ENCODE measurements at places on chromosomes 7 and 10. TPM values are rescaled to one million over a fixed set of nuclear protein-coding genes. Genes with fewer than 3 reads are reported as not detected.

GRCh38 chr10:125128397-125129075 lies 31.8 kb downstream of the CTBP2 start:
- no peak for DNase-seq

GHITM gene
- 95.9 TPM for polyA plus RNA-seq

- DNase-seq, result no peak
Observed at GRCh38 chr7:42105554-42106358, 131.3 kb downstream of the GLI3 start.

GRCh38 chr7:82036146-82036886 lies 266.5 kb upstream of the HGF start:
- DNase-seq, result no peak

DNA sequence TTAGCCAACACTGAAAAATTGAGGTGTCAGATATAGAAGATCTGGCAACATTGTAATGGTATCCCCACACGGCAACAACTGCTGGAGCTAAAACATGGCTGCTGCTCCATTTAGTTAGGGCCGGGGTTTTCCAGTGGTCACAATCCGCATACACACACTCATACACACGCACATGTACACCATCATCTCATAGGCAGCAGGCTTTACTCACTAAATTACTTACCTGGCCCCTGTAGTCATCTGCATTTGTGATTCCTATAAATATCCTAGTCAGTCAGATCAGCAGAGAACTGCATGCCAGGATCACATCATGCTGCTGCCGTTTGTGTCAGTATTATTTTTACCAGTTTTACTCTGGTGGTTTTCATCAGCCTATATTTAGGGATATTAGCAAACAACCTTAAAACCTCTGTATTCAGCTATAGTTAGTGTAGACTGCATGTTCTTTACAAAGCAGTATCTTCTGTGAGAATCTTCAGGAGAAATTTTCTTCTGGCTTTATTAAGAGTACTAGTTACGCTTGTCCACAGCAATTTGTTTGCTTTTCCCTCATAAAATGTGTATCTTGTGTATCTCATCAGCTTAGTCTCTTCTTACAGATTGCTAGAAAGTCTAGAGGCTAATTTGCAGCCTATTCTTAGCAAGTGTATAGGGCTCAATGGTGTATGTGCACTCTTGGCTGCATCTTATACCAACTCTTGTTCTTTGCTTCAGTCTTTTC lies 38.3 kb upstream of the PTPN12 start:
- DNase-seq, result no peak

- peak; percentile 53 for DNase-seq
Observed at GRCh38 chr7:140899883-140900282, 24.8 kb downstream of the BRAF start.

PILRA gene
- polyA plus RNA-seq, result 5.3 TPM

GRCh38 chr7:152909683-152910544 lies 150.4 kb downstream of the ACTR3B start:
- no peak for DNase-seq

ASB15 gene
- not detected for polyA plus RNA-seq

PDE6C gene
- 0.06 TPM for polyA plus RNA-seq

GRCh38 chr7:64733550-64734240 lies 60.5 kb upstream of the ZNF138 start:
- no peak for DNase-seq

CLDN3 gene
- polyA plus RNA-seq, result 20.1 TPM

ADGRA1 gene
- 0.23 TPM for polyA plus RNA-seq

GRCh38 chr7:1580422-1581030 lies 10.7 kb upstream of the PSMG3 start:
- DNase-seq, result no peak

- no peak for DNase-seq
Observed at GRCh38 chr10:123611876-123612275, 54.3 kb upstream of the GPR26 start.

C7orf33 gene
- polyA plus RNA-seq, result not detected

DNA sequence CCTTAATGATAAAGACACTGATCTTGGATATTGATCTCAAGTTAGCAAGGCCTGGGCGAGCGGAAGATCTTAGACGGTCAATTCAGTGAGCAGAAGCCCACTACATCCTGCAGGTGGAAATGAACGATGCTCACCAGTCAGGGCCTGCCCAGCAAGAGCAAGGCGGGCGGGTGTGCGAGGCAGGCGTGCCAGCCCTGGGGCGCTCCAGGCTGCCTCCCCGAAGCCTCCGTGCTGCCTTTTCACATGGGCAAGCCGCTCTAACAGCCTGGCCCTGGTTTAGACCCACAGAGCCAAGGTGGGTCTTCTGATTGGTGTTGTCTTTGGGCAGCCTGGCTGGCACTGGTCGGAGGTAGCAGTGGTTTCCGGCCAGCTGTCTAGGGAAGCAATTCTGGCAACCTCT lies 475.1 kb upstream of the FOXK1 start:
- no peak for DNase-seq

- DNase-seq, result no peak
Observed at GRCh38 chr10:29648983-29649268, 14.2 kb upstream of the SVIL start.

DNA sequence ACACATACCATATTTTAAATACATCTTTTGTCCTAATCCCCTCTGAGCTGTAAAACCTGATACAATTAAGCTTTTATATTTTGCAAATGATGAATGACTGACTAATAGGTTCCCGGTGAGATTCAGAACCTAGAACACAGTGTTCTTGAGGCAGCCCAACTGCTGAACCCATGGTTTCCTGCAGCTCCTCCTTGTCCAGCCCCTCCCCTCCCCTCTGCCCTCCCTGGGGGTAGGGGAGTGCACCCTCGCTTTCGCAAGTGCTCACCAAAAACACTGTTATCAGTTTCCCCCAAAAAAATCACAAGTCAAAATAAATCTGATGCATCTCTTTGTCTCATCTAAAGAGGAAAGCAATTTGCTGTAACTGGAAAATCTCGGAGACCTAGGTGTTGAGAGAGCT lies 602.8 kb downstream of the KCNMA1 start:
- no peak for DNase-seq

DNA sequence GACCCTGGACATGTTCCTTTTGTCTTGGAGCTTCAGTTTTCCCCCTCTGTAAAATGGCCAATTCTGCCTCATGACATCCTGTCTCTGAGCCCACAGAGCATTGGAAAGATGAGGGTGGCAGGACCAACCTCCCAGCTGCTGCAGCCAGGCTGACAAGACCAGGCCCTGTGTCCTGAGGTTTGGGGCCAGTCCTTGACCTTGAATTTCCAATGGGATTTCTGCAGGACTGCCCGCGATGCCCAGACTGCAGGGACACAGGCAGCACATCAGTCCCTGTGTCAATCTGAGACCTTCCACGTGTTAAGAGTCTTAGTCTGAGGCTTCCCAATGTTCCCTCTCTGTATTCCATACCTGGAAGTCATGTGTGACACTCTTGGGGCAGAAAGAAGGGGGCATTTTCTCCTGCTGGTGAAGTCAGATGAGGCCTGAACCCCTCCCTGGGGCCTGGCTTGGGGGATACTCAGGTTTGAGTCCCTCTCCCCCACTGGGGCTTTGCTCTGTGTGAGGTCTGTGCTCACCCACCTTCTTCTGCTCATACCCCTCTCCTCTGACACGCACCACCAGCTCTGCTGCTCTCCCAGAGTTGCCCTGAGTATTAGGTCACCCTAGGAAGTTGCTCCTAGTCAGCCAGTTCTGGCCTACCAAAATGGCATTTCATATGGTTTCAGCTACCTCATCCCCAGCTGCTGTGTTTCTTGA lies 79.2 kb downstream of the ADCY1 start:
- DNase-seq, result no peak

ZNF138 gene
- 38.7 TPM for polyA plus RNA-seq

SUN1 gene
- 63.3 TPM for polyA plus RNA-seq

SDK1 gene
- 2.2 TPM for polyA plus RNA-seq

OR2A5 gene
- polyA plus RNA-seq, result not detected

GRCh38 chr7:50690541-50691011 lies 92.1 kb downstream of the GRB10 start:
- no peak for DNase-seq

DNA sequence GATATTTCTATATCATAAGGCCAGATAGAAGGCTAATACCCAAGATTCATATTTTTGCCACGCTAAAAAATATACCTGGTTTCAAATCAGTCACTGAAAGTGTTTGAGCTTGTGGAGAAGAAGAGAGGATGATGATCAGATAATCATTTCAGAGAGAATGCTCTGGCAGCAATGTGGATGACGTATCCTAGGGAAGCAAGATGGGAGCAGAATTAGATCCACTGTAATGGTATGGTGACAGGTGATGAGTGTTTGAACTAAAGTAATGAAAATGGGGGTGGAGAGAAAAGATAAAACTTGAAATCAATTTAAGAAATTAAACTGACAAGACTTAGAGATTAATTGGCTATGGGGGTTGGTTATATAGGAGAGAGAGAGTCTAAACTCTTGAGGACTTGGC lies 42.7 kb upstream of the TMEM196 start:
- no peak for DNase-seq

DNA sequence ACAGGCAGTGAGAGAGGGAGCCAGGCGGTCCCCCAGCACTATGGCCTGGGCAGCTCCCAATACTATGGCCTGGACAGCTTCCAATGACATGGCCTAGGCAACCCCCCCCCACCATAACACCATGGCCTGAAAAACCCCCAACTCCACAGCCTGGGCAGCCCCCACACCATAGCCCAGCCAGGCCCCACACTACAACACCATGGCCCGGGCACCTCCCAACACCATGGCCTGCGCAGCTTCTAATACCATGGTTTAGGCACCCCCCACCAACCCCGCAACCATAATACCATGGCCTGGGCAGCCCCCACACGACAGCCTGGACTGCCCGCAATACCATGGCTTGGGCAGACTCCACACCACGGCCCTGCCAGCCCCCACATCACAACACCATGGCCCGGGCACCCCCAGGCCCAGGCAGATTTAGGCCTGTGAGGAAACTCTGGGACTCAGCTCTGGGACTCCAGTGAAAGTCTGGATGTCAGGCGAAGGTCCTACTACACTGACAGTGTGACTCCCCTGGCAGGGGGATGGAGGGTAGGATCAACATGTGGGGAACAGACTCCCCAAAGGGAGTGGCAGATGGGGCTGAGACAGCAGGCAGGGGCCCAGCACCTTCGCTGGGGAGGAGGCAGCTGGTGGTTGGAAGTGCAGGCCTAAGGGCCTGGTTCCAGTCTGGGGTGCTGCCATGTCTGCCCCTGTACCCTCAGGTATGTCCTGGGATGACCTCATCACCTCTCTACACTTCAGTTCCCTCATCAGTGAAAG lies 8.7 kb downstream of the CPXM2 start:
- DNase-seq, result no peak

DNA sequence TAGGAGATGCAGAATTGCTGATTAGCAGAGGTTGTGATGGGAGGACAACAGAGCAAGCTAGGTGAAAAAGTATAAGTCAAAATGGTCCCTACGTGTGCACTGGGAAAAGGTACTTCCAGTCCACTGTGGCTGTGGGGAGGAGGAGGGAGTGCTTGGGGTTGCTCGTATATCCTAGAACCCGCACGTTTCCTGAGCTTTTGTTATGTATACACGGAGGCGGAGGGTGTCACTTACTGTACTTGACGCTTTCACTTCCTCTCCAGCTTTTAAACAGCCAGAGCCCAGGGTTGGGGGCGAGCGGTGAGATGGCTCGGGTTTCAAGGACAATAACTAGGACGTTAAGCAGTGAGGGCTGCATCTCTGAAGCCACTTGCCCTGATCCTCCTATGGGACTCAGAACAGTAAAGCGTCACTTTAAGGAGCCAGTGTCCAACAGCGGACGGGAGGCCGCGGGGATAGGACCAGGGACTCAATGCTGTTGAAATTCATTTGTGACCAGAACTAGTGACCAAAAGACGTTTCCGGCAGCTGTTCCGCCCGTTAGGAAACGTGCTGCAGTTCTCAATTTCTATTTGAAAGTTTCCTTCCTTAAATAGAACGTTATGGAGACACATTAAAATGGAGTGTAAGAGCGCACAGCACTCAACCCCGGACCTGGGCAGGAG lies 985 bp upstream of the ETV1 start:
- peak; percentile 96 for DNase-seq

- no peak for DNase-seq
Observed at GRCh38 chr10:112091703-112092102, 91.9 kb downstream of the GPAM start.

ARHGAP22 gene
- 5.5 TPM for polyA plus RNA-seq

DNA sequence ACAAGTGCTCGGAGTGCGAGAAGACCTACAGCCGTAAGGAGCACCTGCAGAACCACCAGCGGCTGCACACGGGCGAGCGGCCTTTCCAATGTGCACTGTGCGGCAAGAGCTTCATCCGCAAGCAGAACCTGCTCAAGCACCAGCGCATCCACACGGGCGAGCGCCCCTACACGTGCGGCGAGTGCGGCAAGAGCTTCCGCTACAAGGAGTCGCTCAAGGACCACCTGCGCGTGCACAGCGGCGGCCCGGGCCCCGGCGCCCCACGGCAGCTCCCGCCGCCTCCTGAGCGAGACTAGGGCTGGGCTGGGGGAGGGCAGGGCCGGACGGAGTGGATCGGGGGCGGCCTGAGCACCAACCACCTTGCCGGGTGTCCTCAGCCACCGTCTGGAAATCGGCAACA lies 15.1 kb upstream of the ZNF212 start:
- DNase-seq, result no peak

- DNase-seq, result no peak
Observed at GRCh38 chr7:51357821-51358220, 41.2 kb upstream of the COBL start.

DNA sequence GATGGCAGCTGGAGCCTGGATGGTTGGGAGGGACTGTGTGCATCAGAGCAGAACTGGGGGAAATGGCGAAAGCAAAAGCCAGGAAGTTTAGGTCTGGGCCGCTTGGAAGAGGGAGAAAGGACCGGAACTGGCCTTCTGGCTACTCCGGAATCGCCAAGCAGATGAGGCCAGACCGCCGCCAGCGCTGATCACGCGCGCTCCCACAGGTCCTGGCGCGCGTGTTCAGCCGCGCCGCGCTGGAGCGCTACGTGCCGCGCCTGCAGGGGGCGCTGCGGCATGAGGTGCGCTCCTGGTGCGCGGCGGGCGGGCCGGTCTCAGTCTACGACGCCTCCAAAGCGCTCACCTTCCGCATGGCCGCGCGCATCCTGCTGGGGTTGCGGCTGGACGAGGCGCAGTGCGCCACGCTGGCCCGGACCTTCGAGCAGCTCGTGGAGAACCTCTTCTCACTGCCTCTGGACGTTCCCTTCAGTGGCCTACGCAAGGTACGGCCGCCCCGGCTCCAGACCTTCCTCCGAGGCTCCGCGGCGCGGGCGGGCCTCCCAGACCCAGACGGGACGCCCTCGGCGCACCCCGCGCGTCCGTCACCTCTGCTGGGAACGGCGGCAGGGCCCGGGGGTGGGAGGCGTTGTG lies 2.0 kb downstream of the CYP26C1 start:
- DNase-seq, result peak; percentile 85

GNAT3 gene
- not detected for polyA plus RNA-seq

SPDYE6 gene
- not detected for polyA plus RNA-seq

All from GM23338 (cell line).